Activated T-helper 17 cell treated with anti-CD3 and anti-CD28 coated beads, Interleukin-2, amount 50 U/mL, for 72 hours (primary cell): ENCODE measurements at places on chromosomes 16 and 17. TPM values are rescaled to one million over a fixed set of nuclear protein-coding genes. Genes with fewer than 3 reads are reported as not detected.

Gene KRT31
- not detected for total RNA-seq

DNA sequence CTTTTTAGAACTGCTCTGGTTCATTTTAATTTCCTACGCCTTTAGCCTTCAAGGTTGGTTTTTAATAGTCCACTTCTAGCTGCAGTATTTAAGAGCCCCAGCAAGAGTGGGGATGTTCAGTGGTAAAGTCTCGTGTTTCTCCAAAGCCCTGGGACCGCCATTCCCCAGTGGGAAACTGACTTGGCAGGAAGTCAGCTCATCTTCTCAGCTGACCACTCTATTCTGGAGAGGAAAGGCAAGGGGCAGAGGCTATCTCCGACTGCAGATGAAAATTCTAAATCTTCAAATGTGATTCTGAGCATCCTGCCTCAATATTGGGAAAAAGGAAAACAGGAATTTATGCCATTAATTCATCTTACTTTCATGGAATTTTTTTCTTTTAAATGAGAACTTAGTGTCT, 35.5 kb downstream of the HS3ST3B1 start:
- H3K27me3 ChIP-seq, result no peaks in the 10 kb centered on the region
- peak overlapping the region; percentile 71 for H3K27ac ChIP-seq
- H3K36me3 ChIP-seq, result peaks cover 6% of the 10 kb centered on the region
- H3K4me3 ChIP-seq, result peak overlapping the region; percentile 26

Gene GNG13
- total RNA-seq, result not detected

Gene TNRC6A
- total RNA-seq, result 47.8 TPM

Gene CDH15
- 0.15 TPM for total RNA-seq

DNA sequence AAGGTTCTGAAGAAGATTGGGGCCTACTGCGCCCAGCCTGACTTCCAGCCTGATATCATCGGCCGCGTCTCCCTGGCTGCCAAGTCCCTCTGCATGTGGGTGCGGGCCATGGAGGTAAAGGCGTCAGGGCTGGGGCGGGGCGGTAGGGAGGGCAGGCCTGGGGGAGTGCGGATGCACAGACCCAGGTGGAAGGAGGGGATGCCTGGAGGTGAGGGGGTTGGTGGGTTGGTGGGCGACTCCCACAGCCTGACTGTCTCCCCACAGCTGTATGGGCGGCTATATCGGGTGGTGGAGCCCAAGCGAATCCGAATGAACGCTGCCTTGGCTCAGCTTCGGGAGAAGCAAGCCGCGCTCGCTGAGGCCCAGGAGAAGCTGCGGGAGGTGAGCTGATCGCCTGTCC, 26.8 kb upstream of the KDM6B start:
- no peak overlapping the region for H3K4me3 ChIP-seq
- H3K4me1 ChIP-seq, result no peaks in the 10 kb centered on the region
- no peaks in the 10 kb centered on the region for H3K36me3 ChIP-seq

Gene TMEM92
- total RNA-seq, result 0.16 TPM

- H3K4me1 ChIP-seq, result peaks cover 14% of the 10 kb centered on the region
- peaks cover 97% of the 10 kb centered on the region for H3K36me3 ChIP-seq
- peak overlapping the region; percentile 65 for H3K4me3 ChIP-seq
- ATAC-seq, result peak; percentile 89
These were observed 9.8 kb downstream of the TMEM208 start for GRCh38 chr16:67236563-67237395.

- no peak overlapping the region for H3K4me3 ChIP-seq
- no peaks in the 10 kb centered on the region for H3K36me3 ChIP-seq
- H3K4me1 ChIP-seq, result no peaks in the 10 kb centered on the region
- no peak for ATAC-seq
These were observed 45.4 kb downstream of the KCNJ16 start for GRCh38 chr17:70120425-70120824.

GRCh38 chr16:85948138-85948509, 49.2 kb downstream of the IRF8 start:
- no peak overlapping the region for H3K27ac ChIP-seq
- peaks cover 22% of the 10 kb centered on the region for H3K4me1 ChIP-seq
- H3K27me3 ChIP-seq, result peaks cover 22% of the 10 kb centered on the region
- H3K4me3 ChIP-seq, result peak overlapping the region; percentile 64
- peak; percentile 7 for ATAC-seq
- no peaks in the 10 kb centered on the region for H3K36me3 ChIP-seq

Gene USP6
- 0.06 TPM for total RNA-seq

- no peak for ATAC-seq
- no peaks in the 10 kb centered on the region for H3K36me3 ChIP-seq
- peaks cover 15% of the 10 kb centered on the region for H3K27me3 ChIP-seq
- H3K4me3 ChIP-seq, result no peak overlapping the region
These were observed 15.4 kb upstream of the ENPP7 start for GRCh38 chr17:79715098-79715942.

DNA sequence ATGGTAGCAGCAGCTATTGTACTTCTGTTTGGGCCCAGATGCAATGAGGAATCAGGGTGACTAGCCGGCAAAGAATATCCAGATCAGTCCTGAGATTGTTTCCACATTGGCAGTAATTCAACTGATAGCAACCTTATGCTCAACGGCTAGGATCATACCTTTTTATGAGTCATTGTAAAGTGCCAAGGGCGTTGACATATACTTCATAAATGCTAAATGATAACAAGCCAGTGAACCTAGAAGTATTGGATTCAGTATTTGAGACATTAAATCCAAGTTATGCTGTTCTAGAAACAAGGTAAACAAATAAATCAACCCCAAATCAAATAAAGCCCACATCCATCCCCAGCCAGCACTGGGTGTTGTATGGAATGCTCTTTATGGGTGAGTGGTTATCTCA, 207.1 kb upstream of the ZFHX3 start:
- H3K4me1 ChIP-seq, result no peaks in the 10 kb centered on the region
- H3K27me3 ChIP-seq, result no peaks in the 10 kb centered on the region
- ATAC-seq, result no peak
- H3K4me3 ChIP-seq, result no peak overlapping the region

Gene MYL11
- total RNA-seq, result 1.6 TPM

- H3K36me3 ChIP-seq, result no peaks in the 10 kb centered on the region
- peaks cover 6% of the 10 kb centered on the region for H3K4me1 ChIP-seq
- peaks cover 12% of the 10 kb centered on the region for H3K27me3 ChIP-seq
- H3K27ac ChIP-seq, result no peak overlapping the region
These were observed 572 bp downstream of the FAM171A2 start for GRCh38 chr17:44362949-44363612.

Gene PRRT2
- total RNA-seq, result 1.2 TPM

DNA sequence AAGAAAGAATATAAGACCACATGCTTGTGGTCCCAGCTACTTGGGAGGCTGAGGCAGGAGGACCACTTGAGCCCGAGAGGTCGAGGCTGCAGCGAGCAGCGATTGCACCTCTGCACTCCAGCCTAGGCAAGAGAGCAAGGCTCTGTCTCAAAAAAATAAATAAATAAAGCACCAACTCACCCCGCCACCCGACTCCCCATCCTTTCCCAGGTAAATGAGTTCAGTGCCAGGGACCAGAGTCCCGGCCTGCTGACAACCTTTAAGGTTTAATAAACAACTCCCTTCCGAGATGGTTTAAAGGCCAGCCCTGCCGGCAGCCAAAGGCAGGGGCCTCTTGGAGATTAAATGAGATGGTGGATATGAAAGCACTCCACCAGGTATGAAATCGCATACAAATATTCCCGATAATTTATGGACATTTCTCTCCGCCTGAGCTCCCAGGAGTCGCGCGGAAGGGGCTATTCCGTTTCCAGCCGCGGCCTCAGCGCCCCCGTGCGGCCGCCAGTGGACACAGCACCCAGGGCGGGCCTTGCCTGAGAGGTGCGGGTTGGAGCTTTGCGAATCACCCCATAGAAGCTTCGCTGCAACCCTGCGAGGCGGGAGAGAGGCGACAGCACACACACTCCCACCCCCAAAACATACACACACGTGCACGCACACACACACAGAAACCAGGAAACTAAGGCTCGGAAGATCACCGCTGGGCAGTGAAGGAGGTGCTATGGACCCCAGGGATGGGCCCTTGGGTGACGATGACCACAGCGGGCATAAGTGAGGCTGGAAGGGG, 4.0 kb upstream of the RPL38 start:
- H3K4me3 ChIP-seq, result peak overlapping the region; percentile 11
- H3K4me1 ChIP-seq, result peaks cover 14% of the 10 kb centered on the region
- peaks cover 16% of the 10 kb centered on the region for H3K27me3 ChIP-seq
- ATAC-seq, result peak; percentile 57
- H3K27ac ChIP-seq, result no peak overlapping the region
- peaks cover 14% of the 10 kb centered on the region for H3K36me3 ChIP-seq

DNA sequence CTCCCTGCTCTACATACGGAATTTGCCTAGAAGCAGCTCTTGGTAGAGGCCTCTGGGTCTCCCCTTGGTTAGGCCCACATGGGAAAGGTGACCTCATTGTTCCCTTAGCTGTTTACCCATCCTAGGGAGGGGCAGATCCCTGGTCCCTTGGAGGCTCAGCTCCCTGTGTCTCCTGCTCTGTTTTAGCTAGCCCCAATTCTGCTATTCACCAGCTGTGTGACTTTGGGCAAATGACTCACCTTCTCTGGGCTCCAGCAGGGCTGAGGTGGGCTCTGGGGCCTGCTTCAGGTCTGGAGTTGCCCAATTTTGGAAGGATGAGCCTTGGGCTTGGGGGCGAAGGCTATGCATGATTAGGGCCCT, 3.9 kb downstream of the ABCC3 start:
- no peaks in the 10 kb centered on the region for H3K4me1 ChIP-seq
- no peak overlapping the region for H3K4me3 ChIP-seq
- no peak for ATAC-seq
- peaks cover 30% of the 10 kb centered on the region for H3K27me3 ChIP-seq
- no peak overlapping the region for H3K27ac ChIP-seq
- no peaks in the 10 kb centered on the region for H3K36me3 ChIP-seq

Gene NUDT16L1
- 16.8 TPM for total RNA-seq

DNA sequence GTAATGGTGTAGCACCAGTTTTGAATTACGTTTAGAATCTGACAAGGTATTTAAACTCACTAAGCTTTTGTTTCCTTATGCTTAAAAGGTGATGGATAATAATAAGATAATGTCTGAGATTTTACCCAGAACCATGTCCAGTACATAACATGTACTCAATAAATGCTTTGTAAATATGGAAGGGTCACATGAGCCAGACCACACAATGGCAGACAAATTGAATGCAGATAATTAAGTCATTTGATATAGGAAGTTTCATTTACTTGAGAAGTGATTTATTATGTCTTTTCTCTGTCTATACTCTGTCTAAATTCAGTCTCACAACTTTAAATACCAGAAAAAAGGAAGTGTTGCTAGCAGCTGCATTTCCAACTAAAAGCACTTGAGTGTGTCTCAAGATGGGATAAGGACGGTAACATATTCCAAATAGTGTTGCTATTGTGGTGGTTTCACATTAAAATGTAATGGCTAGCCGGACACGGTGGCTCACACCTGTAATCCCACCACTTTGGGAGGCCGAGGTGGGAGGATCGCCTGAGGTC, 52.5 kb upstream of the DHX40 start:
- no peak overlapping the region for H3K27ac ChIP-seq
- H3K4me1 ChIP-seq, result no peaks in the 10 kb centered on the region
- no peaks in the 10 kb centered on the region for H3K36me3 ChIP-seq
- H3K4me3 ChIP-seq, result no peak overlapping the region
- no peaks in the 10 kb centered on the region for H3K27me3 ChIP-seq

GRCh38 chr17:69960755-69961154, 114.3 kb upstream of the KCNJ16 start:
- no peak overlapping the region for H3K4me3 ChIP-seq
- no peak for ATAC-seq
- no peaks in the 10 kb centered on the region for H3K4me1 ChIP-seq
- no peak overlapping the region for H3K27ac ChIP-seq
- no peaks in the 10 kb centered on the region for H3K27me3 ChIP-seq
- H3K36me3 ChIP-seq, result no peaks in the 10 kb centered on the region

Gene MYH1
- not detected for total RNA-seq
